ENCODE measurements at places on chromosomes 13 and 19.

DNA sequence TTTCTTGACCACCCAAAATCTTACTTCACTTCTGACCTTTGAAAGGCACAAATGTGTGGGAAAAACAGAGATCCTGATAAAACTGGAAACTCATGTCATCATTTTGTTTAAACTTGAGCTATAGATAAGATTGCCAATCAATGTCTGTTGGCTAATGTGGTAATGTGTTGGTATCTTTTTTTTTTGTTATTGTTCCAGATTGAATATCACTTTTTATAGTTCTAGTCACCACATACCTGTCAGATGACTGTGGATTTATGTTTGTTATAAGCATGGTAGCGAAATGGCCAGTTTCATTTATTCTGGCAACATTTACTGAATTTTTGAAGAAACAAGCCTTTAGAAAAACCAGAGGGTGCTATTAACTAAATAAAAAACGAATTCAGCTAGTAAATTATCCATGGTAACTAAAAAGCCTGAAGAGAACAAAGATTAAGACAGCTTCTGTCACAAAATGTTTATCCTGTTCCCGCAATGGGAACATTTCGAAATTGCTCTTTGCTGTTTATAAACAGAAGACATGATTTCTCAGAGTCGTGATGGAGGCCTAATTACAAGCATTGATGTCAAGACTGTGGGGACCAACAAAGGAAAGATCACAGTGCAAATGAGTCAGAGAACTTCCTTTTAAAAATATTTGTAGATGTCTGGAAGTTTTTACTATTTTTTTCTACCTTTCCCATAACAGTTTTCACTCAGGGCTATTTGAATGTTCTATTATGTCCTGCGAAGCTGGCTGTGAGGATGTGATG, 82.9 kb upstream of the POSTN start:
- no peak for DNase-seq

DNA sequence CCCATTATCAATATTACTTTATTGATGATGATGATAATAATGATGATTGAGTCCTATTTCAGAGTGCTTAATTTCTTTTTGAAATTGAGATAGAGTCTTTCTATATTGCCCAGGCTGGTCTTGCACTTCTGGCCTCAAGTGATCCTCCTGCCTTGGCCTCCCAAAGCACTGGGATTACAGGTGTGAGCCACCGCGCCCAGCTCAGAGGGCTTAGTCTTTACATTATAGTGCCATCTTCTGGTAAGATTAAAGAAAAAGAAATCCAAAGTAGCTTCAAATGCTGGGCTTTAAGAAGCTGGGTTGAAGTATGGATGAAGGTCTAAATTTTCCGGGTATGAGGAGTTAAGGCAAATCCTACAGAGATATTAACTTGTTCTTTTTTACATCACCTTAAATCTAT, 3.4 kb upstream of the ZNF333 start:
- no peak for DNase-seq

- DNase-seq: no peak
Measured at GRCh38 chr13:31166591-31166990, 4.9 kb upstream of the HSPH1 start.

- no peak for DNase-seq
Measured at GRCh38 chr19:40013991-40014390, 17.1 kb downstream of the ZNF546 start.

- peak; percentile 38 for DNase-seq
Measured at GRCh38 chr13:33261387-33262061, 24.0 kb downstream of the STARD13 start.

GRCh38 chr19:43780706-43781525, at the start of gene KCNN4:
TSS of gene KCNN4 (minus strand) at chr19:43780973. CDS start at chr19:43780861, 112 bp downstream.
- DNase-seq: no peak
